ENCODE measurements at places on chromosomes 3 and 15.

DNA sequence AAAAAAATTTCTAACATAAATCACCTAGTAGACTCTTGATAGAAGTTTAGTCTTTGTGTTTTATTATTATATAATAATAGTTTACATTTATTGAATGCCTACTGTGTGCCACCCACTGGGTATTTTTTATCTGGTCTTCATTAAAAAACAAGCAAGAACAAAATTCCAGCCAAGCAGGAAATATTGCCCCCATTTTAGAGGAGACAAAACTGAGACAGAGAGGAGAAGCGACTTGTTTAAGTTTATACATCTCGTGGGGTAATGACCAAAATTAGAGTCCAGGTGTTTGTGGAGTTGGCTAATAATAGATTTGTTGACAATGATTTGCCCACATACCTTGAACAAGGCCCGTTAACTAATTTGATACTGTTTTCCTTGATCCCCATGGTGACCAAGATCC lies 33.1 kb upstream of the FBXL22 start:
- DNase-seq, result no peak

GRCh38 chr3:73215901-73216300 lies 154.4 kb downstream of the EBLN2 start:
- DNase-seq, result no peak

DNA sequence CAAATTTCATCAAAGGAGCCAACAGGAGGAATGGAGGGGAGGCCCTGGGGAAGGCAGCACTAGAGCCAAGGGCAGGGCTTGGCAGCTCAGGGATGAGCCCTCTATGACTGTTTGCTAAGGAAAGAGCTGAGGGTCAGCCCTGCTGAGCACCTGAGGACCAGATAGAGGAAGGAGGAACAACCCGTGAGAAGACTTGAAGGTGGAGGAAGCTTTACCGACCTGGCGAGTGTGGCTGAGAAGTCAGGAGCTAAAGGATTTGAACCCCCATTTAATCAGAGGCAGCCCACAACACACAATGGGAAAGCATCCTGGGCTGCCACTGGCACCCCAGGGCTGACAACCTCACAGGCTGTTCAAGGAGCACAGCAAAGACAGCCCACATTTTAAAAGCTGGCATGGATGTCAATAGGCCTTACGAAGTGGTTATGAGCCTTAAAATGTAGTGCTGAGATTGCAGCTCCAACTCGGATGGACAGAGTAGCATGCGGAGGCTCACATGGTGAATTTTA lies 20.7 kb upstream of the LRRC2 start:
- DNase-seq, result no peak

DNA sequence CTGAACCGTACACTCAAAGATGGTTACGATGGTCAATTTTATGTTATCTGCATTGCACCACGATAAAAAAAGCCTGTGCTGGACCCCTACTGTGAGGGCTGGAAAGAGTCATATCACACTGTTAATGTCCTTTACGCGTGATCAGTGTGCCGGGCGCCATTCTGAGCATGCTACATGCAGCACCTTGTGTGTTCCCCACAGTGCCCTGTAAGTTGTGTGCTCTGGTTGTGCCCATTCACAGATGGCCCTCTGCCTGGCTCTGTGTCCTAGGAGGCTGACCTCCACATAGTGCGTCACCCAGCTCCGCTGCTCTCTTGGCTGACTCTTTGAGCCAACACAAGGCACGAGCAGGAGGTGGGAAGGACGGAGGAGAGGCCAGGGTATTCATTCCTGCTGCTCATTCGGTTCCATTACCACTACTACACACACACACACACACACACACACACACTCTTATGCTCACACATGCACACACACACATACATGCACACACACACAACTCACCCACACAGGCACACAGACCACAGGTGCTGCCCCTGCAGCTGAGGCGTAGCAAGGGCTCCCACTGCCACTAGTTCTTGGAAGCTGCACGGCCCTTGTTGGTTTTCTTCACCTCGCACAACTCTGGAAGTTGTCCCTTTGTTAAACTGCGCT lies 129.6 kb upstream of the IQSEC1 start:
- no peak for DNase-seq

GRCh38 chr15:31328428-31328968 lies 1.9 kb downstream of the KLF13 start:
- peak; percentile 73 for DNase-seq

GRCh38 chr3:114221165-114221880 lies 16.1 kb downstream of the ZNF80 start:
- DNase-seq, result no peak

GRCh38 chr3:29441422-29441821 lies 160.6 kb downstream of the RBMS3 start:
- DNase-seq, result no peak

DNA sequence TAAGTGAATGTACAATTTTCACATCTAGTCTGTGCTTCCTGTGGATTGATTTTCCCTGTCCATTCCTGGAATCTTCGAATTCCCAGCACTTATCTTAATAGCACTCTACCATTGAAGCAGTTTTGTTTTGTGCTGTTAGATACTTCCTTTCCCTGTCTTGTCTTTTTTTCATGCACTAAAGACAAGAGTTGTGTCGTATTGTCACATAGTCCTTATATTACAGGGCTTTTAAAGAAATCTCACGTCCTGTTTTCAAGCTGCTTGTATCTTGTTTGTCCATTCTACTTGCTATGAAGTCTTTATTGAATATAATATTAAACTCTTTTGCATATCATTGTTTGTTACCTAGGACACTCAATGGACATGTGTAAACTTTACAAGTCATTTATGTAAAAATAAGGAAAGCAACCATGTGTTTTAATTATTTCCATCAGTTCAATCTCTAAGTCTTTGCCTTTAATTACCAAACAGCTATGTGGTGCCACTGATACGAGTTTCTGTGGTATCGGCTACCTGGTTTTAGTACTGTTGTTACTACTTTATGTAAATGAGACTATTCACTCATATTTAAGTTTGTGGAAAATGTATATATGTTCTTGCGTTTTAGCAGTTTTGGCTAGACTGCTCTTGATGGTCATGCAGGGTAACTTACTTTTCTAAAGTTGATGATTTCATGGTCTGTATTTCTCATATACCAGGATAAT lies 10.3 kb downstream of the PIK3CA start:
- DNase-seq, result no peak

DNA sequence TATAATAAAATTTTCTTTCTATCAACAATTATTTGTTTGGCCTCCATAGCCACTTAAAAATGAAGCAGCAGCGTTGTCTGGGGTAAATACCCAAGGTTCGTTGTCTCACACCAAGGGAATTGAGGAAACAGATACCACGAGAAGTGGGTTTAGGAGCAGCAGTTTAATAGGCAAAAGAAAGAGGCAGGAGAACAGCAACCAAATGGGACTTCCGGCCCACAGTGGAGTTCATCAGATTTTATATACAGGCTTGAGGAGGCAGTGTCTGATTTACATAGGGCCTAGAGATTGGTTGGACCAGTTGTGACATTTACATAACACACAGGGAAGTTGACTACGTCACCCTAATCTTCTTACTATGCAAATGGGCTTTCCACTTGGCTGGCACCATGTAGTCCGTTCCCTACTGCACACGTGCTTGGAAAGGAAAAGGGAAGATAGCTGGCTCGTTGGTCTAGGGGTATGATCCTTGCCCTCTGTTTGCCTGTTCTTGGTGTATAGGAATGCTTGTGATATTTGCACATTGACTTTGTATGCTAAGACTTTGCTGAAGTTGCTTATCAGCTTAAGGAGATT lies 61.5 kb upstream of the SETMAR start:
- DNase-seq, result no peak

DNA sequence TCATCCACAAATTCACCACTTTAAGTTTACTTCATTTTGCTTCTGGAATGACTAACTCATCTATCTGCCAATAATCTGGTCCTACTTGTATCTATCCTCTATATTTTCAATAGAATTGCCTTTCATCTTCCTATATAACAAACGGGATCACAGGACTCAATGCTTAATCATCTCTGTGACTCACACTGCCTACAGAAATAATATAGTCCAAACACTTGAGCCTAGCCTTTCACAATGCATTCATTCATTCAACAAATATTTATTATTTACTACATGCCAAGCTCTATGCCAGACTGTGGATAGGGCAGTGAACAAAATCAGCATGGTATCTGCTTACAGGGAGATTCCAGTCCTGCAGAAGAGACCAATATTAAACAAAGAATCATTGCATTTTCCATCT lies 16.6 kb upstream of the AGTR1 start:
- no peak for DNase-seq

GRCh38 chr3:146184241-146185015 lies 23.4 kb upstream of the PLOD2 start:
- no peak for DNase-seq

- no peak for DNase-seq
Observed at GRCh38 chr3:171320750-171321558, 139.3 kb downstream of the TNIK start.

DNA sequence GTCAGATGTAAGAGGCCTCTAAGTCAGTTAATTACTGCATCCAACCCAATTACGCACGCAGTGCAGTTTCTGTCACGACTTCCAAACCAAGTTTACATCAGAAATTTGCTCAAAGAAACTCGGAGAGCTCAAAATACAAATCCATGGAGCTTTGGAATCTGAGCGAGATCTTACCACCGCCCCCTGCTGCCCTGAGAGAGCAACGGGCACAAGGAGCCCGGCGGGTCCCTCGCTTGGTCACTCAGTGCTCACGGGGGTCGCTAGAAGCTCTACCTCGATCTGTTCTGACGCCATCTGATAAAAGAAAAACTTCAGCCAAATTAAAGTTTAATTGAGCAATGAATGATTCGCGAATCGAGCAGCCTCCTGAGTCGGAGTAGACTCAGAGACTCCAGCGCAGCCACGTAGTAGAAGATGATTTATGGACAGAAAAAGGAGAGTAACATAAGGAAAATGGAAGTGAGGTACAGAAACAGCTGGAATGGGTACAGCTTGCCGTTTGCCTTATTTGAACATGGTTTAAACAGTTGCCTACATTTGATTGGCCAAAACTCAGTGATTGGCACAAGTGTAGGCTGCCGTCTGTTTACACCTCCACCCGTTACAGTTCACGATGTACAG lies 232.7 kb upstream of the ATP10A start:
- DNase-seq, result no peak

GRCh38 chr3:31621314-31621713 lies 88.6 kb downstream of the STT3B start:
- DNase-seq, result no peak

DNA sequence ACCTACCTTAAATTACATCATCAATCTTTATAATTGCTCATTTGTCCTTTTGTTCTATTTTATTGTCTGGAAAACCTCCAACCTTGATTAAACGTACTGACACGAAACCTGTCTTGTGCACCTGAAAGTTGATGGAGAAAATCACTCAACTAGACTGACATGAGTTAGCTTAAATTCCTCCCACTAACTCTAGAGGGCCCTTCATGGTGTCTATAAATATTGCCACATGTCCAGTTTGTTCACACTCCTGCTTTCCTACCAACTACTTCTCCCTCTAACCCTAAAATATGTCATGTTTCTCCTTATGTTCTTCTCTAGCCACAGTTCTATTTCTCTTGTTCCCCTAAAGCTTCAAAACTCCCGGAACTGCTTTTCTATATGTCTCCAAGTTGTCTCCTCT lies 59.8 kb upstream of the SGO1 start:
- no peak for DNase-seq

DNA sequence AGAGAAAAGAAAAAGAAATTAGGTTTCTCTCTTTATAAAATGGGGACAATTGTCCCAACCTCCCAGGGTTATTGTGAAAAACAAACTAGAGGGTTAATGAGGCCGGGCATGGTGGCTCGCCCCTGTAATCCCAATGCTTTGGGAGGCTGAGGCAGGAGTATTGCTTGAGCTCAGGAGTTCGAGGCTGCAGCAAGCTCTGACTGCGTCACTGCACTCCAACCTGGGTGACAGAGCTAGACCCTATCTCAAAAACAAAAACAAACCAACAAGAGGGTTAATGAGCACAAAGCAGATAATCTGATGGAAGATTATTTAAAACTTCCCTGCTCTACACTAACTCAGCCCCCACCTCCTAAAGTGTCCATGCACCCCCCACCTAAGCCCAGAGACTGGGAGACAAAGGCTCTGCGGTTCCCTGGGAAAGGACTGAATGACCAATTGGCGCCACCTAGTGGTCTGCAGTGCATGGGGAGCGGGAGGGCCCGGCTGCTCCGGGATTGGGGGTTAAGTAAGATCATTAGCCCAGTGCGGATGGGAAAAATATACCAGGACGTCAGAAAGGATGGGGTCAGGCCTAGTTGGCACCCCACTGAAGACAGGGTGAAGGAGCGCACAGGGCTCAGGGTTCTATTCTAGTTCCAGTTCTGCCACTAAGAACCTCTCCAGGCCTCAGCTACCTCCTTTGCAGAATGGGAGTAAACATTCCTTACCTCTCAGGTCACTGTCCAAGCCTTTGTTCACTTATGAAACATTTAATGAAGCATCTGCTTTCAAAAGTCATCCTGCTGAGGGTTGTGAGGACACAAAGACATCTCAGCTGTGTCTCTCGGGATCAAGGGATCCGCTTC lies 15.6 kb downstream of the PIF1 start:
- peak; percentile 52 for DNase-seq

- DNase-seq, result no peak
Observed at GRCh38 chr15:44801364-44801763, 65.0 kb downstream of the TRIM69 start.

DNA sequence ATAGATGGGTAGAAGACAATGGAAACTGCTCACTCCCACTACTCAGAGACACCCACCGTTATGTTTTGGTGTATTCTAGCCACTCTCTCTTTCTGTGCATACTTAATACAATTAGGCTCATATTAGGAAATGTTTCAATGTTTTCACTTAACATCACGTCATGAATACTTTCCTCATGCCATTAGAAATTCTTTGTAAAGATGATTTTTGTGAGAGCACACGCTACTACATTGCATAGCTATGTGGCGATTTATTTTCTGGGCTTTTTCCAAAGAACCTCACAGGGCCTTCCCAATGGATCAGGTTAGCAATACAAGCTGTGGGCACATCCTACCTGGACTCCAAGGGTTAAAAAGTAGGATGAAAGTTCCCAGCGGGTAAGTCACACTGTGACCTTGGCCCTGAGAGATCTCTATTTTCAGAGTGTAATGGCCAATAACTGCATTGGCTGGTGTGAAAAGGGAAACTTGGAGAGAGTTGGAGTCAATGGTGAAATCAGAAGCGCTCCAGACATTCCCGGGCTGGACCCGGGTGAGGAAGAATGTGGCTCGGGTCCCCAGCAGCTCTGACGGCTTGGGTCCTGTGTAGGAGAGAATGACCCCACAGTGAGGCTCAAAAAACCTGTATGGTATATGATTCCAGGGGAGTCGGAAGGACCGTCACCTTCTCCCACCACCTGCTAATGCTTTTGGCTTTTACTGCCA lies 25.8 kb upstream of the TGM5 start:
- DNase-seq, result no peak

GRCh38 chr3:58874795-58875194 lies 175.0 kb downstream of the CFAP20DC start:
- no peak for DNase-seq

DNA sequence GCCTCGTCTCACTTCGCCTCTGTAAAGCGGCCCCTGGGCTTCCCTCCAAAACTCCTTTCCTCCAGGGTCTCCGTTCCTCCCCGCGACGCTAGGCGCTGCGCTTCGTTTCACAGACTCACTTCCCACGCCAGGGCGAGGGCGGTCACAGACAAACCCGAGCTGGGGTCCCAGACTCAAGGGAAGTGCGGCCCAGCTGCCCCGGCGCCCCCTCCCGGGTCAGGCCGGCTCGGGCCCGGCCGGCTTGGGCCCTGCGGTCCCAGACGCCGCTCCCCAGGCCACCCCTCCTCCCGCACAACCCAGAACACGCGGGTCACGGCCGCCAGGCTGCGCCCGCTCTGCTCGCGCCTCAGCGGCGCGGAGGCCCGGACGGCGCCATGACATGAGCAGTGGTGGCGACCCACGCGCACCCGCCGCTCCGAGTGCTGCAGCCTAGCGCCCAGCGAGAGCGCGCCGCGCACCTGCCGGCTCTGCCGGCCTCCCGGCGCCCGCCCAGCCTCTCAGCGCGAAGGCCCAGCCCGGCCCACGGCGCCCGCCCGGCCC lies 547 bp downstream of the NUP210 start:
- DNase-seq, result peak; percentile 37

Data from stimulated activated CD4-positive, alpha-beta T cell treated with anti-CD3 and anti-CD28 coated beads, Interleukin-1b, Interleukin-23, amount 100 ng/mL, for 1 hour (primary cell).